ENCODE measurements at places on chromosomes 5 and 9.

DNA sequence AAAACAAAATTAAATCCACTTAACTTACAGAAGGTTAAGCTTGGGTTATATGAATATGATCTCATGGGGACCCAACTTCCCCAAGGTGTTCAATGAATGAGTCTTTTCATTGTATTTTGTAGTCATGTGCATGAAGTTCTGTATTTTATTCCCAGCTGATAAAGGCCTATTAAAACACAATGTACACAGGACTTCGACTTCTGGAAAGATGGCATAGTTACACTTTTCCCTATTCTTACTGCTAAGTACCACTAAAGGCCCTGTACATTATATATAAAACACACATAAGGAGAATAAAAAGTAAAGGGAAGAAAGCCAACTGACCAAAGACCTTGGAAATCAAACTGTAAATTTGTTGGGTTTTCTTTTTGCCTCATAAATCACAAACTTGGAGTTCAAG lies 222.4 kb downstream of the SAXO1 start:
- DNase-seq = no peak

GRCh38 chr5:151718646-151719045 lies 31.9 kb upstream of the SPARC start:
- DNase-seq = no peak

DNA sequence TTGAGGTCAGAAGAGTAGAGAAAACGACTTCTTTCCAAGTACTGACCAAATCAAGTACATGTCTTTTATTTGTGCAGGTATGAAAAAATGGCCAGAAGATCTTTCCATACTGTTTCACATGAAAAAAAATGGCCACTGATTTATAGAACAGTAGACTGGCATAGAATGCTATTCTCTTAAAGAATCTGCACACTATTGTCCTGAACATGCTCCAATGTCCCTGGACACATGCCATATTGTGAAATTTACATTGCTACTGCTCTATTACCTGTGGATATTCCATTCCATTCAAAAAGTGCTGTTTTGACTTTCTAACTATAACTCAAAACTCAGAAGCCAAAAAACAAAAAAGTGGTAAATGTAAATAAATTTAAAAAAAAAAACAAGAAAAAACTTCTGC lies 60.6 kb downstream of the FBXL17 start:
- no peak for DNase-seq

- no peak for DNase-seq
These were observed 7.0 kb downstream of the GRIN1 start for GRCh38 chr9:137145731-137146526.

DNA sequence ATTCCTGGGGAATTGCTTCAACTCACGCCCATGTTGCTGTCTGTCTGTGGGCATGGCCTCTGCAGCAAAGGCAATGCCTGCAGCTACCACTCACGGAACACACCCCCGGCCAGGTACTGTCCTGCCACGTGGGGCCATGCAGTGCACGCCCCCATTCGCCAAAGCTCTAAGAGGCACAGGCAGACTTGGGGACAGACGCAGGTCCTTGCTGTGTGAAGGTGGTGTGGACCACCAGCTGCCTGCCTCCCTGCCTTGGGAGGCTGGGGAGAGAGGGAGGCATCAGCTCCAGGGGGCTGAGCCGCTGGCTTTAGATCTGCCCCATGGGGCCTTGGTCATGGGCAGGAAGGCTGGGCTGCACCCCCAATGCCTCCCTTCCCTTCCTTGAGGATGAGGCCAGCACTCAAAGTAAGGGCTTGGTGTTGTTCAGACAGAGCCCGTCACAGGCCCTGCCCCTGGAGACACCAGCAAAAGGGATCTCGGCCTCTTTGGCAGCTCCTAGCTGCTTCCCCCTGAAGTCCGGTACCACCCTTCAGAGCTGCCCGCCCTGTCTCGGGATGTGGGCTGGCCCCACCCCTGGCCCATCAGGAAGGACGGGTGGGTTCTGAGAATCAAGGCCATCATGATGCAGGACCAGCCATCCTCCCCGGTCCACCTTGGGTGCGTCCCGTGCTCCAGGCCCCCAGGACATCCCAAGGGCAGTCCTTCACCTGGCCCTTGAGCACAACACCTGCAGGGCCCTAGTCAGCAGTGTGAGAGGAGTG lies 2.3 kb downstream of the GRIN1 start:
- no peak for DNase-seq

DNA sequence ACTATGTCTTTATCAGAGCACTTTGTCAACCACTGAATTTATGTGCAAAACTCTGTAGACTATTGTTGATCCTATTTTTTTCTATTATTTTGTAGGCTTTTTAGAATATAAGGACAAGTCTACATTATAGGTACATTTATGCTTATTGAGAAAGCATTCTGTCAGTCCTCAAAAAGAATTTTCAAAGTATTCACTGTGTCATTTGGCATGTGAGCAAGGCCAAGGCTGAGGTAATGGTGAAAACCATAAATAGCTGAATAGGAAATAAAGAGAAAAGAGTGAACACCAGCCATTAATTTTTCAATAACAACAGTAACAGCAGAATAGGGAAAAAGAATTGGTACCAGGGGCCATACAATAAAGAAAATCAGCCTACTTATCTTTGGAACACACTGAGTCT lies 21.0 kb downstream of the SKIC3 start:
- no peak for DNase-seq

DNA sequence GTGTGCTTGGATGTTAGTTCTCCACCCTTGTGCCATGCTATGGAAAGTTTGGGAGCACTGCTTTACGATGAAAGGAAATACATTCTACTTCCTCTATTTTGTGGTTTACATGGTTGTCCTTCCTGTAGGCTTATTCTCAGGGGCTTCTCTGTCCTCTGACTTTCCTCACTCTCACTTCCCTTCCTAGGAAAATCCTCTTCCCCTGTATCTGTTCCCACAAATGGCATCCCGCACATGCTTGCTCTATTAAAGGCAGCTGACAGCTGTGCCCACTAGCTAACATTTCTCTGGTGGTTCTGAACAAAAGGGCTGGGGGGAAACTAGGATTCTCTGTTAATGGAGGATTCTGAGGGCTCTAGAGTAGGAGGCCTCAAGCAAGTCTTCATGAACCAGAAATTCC lies 52.4 kb downstream of the FAM170A start:
- no peak for DNase-seq

GRCh38 chr5:135449644-135450043 lies 2.5 kb upstream of the DCANP1 start:
- DNase-seq = no peak

GRCh38 chr5:40386289-40386688 lies 293.4 kb upstream of the PTGER4 start:
- DNase-seq = no peak

DNA sequence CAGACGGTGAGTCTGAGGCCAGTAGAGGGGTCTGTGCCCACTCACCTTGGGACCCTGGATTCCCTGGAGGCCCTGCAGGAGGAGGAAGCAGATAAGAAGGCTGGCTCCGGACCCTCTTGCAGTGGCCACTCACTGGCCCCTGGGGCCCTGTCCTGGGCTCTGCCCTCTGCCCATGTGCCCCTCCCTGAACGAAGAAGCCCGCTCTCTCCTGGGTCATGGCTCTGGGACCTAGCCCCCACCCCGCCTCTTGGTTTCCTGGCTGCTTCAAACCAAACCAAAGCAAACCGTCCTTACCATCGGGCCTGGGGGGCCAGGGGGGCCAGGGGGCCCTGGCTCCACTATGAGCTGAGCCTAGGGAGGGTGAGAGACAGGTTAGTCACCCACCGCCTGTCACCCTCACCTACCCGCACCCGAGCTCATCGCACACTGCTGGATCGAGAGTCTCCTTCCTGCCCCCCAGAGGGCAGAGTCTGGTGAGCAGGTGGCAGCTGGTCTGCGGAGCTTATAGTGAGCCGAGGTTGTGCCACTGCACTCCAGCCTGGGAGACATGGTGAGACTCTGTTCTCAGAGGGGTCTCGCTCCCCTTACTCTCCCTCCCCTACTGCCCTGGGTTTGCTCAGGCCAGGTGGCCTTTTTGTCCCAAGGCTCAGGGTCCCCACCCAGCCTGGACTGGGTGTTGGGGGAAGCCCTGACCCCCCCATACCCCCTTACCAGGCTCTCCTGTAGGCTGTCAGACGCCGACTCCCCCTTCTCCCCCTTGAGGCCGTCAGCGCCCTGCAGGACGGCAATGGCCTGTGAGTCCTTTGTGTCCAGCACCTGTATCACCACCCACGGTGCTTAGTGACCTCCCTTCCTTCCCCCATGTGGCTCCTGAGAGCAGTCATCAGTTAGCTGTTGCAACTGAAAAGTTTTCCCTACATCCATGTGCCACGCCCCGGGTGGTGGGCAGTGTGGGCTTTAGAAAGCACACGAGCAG lies 15.2 kb upstream of the PHYKPL start:
- DNase-seq = no peak

- no peak for DNase-seq
These were observed 64.8 kb downstream of the COL27A1 start for GRCh38 chr9:114220061-114220541.

GRCh38 chr5:31033295-31033694 lies 160.2 kb upstream of the CDH6 start:
- no peak for DNase-seq

- DNase-seq = no peak
These were observed 999 bp upstream of the HNRNPA0 start for GRCh38 chr5:137754961-137755762.

DNA sequence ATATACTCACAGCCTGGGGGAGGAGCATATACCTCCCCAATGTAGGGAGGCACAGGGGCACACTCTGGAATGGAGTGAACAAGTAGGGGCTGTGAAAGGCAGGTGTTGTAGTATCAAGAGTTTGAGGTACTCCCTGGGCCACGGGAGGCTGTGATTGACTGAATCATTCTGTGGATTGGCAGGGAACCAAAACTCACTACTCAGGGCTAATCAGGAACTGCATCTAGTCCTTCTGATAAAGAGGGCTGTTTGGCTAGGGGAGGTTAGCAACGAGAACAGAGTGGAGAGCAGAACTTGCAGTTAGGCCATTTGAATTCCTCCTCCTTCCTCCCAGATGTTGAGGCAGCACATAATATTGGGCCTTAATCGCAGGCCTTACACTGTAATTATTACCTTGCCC lies 369.2 kb upstream of the MPDZ start:
- no peak for DNase-seq

DNA sequence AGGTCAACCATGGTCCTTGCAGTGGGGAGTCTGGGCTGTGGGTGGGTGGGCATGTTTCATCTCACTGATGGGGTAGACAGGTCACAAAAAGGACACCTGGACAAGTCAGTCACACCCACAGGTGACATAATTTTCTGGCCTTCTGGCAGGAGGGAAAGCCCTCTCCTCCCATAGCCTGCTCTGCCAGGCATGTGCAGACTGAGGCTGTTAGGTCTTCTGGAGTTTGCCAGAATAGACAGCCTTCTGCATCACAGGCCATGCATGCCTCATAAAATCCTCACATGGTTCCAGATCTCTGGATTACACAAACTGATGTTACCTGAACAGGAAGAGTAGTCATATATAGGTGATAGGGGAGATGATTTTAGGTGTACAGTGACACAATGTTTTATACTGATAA lies 49.1 kb downstream of the ARHGAP26 start:
- DNase-seq = no peak

DNA sequence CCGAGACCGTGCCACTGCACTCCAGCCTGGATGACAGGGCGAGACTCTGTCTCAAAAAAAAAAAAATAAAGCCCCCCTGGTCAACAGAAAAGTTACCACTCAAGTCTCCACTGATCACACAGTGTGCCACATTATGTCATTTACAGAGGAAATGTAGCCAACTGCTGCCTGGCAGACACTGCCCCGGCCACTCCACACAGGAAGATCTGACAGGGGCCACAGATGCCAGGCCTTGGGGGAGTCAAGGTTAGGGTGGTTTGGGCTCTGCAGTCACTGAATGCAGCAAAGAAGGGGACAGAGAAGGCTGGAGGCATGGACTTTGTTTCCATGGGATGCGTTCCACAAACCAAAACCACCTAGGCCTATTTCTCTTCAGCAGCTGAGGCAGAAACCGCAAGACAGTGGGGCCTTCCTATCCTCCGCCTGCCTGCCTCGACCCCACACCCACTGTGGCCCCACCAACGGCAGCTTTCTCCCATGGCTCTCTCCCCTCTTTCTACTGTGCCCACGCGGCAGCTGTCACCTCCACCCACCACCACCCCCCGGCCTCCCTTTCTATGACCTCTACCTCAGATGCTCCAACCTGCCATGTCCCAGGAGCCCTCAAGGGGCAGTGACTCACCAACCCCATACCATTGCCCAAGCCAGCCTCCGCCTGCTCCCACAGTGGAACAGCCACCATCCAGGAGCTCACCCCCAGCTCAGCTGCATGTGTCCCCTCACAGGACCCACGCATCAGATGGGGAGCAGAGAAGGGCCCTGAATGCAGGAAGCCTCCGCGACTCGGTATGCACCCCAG lies 12.4 kb downstream of the IPPK start:
- no peak for DNase-seq

GRCh38 chr5:154972476-154973080 lies 31.7 kb downstream of the MRPL22 start:
- peak; percentile 46 for DNase-seq

GRCh38 chr5:1203311-1203967 lies 2.0 kb downstream of the SLC6A19 start:
- no peak for DNase-seq

- no peak for DNase-seq
These were observed 2.1 kb upstream of the GFRA3 start for GRCh38 chr5:138276402-138277054.

DNA sequence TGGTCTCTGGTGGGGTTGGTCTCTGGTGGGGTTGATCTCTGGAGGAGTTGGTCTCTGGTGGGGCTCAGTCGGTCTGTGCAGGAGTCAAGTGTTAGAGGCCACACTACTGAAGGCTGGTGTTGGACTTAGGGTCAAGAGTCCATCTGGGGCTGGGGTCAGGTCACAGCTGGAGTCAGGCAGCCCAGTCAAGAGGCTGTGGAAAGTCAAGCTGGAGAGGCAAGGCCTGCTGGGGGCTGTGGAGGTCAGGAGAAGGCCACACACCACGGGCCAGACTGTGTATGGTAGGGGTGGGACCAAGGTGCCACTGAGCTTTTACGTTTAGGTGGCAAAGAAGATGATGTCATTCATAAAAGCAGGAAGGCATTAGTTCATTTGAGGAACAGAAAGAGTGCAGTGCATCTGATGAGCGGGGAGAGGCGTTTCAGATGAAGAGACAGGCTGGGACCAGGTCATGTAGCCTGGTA lies 16.7 kb upstream of the CD74 start:
- no peak for DNase-seq

DNA sequence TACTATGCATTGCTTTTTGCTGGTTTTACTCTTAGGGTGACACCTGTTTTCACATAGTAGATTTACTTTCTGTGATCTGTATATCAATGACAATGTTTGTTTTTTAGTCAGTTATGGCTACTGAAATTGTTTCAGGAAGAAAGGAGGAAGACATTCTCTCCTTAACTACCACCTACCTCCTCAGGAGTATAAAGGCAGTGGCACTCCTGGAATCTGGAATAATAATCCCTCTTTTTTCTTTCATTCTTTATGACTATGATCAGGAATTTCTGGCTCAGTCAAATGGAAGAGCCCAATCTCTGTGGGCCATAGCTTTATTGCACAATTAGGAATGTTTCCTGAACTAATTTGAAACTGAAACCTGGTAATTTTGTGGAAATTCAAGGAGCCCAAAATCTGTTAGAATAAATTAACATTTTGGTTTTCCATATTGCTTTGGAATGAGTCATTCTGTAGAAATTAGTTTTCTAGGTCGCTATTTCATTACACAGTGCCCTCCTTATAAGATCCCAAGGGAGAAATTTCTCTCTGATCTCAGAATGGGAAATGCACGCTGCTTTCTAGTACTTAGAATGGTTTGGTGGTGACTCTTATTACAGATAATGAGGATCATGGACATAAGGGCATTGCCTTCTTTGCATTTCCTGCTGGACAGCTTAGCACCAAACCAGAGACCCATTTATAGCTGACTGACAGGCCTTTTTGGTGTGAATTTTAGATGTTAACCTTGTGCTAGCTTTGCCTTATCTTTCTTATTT lies 95.3 kb upstream of the VLDLR start:
- no peak for DNase-seq
